ENCODE measurements at places on chromosomes 12 and 14.

GRCh38 chr14:98474900-98475299 is 797.1 kb downstream of the BCL11B start:
- DNase-seq, result no peak

- DNase-seq, result no peak
These were observed 40.7 kb upstream of the TMEM263 start for GRCh38 chr12:106914796-106915634.

DNA sequence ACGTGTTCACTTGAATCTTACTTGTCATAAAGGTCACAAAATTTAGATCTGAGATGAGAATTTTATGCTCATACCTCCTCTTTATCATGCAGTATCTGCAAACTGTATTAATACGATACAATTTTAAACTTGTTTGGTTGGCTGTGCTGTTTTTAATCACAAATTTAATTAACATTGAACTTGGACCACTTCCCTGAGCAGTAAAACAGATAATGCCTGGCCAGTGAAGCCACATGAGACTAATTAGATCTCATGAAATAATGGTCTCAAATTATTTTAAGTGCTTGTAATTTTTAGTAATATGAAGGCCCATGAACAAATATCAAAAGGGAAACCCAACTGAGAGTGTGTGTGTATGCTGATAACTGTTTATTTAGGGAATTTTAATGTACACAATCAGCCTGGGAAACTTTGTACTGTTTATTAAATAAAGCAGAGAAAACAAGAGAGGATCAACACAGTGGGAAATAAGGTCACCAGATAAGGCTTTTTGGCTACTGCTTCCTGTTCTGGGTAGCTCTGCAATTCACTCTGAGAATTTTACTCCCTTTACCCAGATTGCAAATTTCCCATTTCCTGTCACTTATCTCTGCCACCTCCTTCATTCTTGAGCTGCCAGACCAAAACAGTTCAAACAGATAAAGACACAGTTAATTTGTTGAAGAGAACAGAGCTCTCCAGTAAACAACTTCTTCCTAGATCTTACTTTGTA is 61.6 kb upstream of the GNPNAT1 start:
- no peak for DNase-seq

DNA sequence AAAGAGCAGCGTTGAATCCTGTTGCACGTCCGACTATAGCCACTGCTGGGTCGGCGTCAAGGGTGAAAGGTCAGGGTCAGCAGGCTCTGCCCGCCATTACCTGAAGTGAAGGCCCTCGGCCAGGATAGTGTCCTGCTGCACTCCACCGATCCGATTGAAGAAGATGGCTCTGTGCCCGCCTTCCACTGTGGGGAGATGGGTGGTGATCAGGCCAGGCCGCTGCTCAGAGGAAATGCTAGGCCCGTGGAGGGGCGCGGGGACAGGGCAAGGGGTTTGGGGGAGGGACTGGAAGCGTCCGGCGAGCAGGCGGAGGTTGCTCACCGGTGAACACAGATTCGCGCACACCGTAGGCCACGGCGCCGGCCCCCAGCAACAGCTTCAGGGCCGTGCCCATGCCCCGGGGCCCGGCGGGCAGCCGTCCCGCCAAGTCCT is 352 bp downstream of the PHB2 start:
- DNase-seq, result no peak
